Ecto neural progenitor cell (in vitro differentiated cells): ENCODE measurements at places on chromosomes 2 and 18.

GRCh38 chr2:100928235-100928634, 73.9 kb upstream of the RPL31 start:
- DNase-seq, result no peak

DNA sequence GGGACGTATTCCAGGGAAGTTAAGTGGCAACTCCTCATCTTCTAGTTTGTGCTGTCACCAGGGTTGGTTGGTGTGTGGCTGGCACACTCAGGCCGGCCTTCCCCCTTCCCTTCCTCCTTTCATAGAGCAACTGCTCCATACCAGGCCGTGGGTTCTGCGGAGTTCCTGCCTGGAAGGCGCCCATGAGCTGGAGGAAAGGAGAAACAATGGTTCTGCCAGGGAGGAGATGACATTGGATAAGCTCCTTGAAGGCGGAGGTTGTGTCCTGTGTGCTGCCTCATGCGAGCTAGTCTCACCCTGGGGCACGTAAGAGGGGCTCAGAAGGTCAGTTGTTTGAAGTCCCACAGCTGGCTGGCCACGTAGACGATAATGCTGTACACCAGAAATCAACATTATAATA, 19.2 kb downstream of the ASAP2 start:
- no peak for DNase-seq

GRCh38 chr2:201220102-201220570, 37.2 kb downstream of the CASP10 start:
- no peak for DNase-seq

DNA sequence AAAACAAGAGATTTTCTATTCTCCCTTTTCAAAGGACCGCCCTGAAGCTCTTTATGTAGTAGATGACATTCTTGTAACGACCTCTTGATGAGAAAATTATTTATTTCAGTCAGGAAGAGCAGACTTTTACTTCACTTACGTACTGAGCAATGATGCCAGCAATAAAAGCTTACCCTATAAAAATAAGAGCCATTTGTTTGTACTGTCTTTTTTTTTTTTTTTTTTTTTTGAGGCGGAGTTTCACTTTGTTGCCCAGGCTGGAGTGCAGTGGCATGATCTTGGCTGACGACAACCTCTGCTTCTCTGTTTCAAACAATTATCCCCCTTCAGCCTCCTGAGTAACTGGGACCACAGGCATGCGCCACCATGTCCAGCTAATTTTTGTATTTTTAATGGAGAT, 39.2 kb downstream of the CRIM1 start:
- no peak for DNase-seq

- DNase-seq, result no peak
Measured at GRCh38 chr2:78202366-78202765, 680.2 kb upstream of the LRRTM4 start.

- DNase-seq, result no peak
Measured at GRCh38 chr18:48940854-48941611, 9.7 kb downstream of the SMAD7 start.

DNA sequence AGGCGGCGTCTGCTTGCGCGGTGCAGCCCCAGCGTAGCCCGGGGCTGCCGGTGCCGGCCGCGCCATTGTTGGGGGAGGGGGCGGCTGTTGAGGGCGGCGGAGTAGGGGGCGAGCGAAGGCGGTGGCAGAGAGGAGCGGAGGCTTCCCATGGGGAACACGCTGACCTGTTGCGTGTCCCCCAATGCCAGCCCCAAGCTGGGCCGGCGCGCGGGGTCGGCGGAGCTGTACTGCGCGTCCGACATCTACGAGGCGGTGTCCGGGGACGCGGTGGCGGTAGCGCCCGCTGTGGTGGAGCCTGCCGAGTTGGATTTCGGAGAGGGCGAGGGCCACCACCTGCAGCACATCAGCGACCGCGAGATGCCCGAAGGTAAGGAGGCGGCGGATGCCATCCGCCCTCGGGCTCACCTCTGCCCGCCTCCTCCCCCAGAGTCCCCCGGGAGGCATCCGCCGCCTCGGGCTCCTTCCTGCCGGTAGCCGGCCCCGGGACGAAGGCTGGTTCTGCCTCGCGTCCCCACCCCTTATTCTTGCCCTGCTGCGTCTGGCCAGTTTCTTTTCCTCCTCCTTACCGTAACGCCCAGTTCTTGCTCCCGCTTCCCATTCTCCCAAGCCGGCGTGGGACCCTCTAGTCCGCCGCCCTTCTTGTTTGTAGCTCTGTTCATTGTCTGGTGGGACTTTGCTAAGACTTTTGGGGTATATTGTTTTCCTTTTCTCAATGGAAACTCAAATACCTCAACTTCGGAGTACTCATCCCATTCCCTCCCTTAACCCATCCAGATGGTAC, 500 bp downstream of the CCNYL1 start:
- DNase-seq, result no peak

- no peak for DNase-seq
Measured at GRCh38 chr18:11367351-11367750, 218.0 kb upstream of the PIEZO2 start.

DNA sequence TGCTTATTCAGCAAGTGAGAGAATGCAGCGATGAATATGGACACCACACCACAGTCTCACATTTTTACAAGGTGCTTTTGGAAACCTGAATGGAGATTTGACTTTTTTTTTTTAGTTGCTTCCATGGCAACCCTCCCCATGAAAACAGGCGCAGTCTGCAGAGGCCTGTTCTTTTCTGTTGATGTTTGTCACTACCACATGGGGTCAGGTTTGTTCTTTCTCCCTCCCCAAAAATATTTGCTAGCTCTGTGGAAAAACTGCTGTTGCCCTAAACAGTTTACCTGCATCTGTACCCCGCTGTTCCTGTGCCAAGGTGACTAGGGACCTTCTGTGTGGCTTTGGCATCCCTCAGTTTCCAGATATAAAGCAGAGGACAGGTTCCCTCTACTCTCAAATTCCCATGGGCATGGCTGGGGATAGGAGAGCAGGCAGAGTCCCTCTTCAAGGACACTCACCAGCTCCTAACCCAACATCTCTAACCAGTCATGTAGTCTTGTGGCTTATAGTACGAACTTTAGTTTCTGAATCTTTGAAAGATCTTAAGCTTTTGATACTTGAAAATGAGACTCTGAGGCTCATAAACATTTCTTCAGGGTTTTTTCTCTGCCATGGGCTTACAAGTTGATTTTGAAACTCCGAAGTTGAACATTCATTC, 14.7 kb upstream of the MAPRE2 start:
- no peak for DNase-seq

DNA sequence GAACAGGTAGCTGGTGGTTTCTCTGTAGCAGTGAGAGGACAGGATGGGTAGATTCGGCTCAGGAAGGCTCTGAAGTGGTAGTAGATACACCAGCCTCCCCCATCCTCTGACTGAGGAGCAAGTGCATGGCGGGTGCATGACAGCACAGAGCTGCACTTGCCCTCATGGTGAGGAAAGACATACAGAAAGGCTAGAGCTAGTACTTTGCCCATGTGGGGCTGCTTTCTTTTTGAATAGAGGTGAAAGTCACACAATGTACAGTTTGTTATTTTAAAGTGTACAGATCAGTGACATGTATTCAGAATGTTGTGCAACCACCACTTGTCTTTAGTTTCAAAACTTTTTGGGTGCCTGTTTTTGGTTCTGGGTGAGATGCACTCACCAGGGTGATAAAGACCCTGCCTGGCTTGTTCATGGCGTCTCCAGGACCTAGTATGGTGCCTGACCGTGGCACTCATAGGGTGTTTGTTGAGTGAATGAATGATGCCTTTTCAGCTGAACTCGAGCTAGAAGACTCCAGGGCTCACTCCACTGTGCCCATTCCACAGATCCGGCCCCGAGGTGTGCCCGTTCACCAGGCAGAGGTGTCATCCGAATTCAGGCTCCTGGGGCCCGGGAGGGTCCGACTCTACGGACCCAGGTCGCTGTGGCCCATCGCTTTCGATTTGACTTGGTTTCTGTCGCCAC, 421 bp upstream of the VAMP5 start:
- DNase-seq, result no peak

GRCh38 chr2:230658577-230658876, 54.1 kb upstream of the CAB39 start:
- DNase-seq, result no peak

DNA sequence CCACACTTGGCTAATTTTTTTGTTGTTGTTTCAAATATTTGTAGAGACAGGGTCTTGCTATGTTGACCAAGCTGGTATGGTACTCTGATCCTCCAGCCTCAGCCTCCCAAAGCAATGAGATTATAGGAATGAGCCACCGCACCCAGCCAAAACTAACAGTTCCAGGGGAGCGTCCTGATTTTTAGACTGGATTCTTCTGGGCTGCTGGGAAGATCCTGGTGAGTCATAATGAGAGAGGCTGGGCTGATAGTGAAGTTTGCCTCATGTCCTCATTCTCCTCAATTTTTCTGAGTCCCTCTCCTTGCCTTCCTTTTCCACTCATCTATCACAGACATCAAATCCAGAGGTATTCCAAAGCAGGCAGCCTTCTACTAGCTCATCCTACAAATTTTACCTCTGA, 81.3 kb downstream of the VSNL1 start:
- DNase-seq, result no peak

DNA sequence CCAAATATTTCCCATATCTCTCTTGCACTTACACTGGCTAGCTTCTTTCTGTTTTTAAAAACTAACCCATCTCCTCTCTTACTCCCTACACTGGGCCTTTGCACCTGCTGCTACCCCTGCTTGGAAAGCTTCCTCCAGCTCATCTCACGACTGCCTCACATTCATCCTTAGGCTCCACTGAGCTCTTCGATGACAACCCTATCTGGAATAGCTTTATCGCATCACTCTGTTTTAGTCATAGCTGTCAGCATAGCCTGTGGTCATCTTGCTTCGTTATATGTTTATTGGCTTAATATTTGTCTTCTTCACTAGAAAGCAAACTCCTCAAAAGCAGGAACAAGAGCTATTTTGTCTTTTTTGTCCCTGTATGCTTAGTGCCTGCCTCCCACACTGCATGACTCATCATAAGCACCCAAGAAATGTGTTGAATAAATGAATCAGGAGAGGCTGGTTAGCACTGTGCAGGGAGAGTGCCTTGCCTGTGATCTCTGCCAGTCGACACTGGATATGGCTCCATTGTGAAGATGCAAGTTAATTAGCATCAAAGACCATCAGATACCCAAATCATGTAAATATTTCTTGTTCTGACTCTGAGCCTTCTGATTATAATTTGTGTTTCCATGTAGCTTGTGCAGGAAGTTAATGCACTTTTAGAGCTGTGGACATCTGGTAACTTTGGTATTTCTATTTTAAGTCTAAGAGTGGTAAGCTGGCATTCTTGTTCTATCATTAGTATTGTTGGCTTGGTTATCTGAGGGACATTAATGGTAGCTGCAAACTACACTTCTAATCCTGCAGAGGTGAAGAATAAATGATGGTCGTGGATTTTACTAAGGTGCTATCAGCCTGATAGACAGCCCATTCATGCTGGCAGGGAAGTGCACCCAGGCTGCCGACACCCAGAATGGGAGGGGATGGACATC, 10.3 kb upstream of the DYTN start:
- no peak for DNase-seq

DNA sequence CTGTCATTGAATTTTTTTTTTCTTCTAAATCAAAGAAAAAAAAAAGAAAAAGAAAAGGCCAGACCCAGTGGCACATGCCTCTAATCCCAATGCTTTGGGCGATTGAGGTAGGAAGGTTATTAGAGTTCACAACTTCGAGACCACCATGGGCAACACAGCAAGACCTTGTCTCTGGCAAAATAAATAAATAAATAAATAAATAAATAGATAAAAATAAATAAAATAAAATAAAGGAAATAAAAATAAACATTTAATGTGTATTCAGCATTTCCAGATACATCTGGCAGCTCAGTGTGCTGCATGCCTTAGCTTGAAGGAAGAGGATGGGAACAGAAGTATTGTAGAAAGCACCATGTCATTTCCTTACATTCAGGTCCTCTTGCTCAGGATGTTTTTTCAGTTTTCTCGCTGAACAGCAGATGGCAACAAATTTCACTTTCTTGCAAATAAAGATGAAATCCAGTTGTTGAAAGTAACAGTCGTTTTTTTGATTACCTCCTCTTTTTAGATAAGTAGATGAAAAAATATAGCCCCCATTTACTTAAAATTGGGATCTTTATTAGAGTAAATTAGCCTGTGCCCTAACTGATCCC, 25.7 kb upstream of the FAM178B start:
- no peak for DNase-seq

- no peak for DNase-seq
Measured at GRCh38 chr2:197871780-197872456, 67.5 kb downstream of the PLCL1 start.

DNA sequence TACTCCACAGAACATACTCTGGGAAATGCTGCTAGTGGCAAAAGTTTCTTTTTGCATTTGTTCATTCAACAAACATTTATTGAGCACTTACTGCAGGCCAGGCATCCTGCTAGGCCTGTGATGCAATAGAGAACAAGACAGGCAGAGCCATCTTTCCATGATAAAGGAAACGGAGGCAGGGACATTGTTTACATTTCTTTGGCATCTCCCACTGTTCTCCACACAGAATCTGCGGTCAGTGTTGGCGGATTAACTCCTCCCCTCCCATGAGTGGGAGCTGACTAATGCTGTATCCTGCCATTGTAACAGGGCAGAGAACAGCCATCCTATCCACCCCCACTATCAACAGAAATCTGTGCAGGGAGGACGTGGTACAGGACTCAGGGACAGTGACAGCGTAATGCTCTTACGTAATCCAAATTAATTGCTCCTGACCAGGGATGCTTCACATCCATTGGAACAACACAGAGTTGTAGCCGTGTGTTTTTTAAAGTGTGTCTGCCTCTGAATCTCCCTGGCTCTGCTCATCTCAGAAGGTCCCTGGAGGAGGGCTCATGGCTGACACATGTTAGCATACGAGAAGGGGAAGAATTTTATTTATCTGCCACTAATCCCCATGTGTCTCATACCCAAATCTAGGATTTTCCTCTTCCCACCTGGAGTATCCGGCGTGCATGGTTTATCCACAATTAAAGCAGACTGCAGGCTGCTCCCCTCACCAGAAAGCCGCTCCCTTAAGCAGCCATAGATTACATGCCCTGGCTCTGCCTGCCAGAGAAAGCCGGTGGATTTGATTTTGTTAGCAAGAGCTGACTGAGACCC, 32.3 kb downstream of the STEAP3 start:
- DNase-seq, result no peak

GRCh38 chr2:237312021-237312755, 101.8 kb downstream of the COL6A3 start:
- no peak for DNase-seq

DNA sequence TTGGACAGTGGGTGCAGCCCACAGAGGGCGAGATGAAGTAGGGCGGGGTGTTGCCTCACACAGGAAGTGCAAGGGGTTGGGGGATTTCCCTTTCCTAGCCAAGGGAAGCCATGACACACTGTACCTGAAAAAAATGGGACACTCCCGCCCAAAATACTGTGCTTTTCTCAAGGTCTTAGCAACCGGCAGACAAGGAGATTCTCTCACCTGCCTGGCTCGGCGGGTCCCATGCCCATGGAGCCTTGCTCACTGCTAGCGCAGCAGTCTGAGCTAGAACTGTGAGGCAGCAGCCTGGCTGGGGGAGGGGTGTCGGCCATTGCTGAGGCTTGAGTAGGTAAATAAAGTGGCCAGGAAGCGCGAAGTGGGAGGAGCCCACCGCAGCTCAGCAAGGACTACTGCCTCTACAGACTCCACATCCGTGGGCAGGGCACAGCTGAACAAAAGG, 244.7 kb downstream of the NBAS start:
- DNase-seq, result no peak
